ENCODE measurements at places on chromosomes 1 and 21.

- DNase-seq, result no peak
Measured at GRCh38 chr1:172147541-172147940, 272.9 kb upstream of the C1orf105 start.

- DNase-seq, result no peak
Measured at GRCh38 chr1:25724201-25724600, 75.8 kb upstream of the SELENON start.

GRCh38 chr1:56578138-56578962 lies 1.0 kb downstream of the PLPP3 start:
- no peak for DNase-seq

DNA sequence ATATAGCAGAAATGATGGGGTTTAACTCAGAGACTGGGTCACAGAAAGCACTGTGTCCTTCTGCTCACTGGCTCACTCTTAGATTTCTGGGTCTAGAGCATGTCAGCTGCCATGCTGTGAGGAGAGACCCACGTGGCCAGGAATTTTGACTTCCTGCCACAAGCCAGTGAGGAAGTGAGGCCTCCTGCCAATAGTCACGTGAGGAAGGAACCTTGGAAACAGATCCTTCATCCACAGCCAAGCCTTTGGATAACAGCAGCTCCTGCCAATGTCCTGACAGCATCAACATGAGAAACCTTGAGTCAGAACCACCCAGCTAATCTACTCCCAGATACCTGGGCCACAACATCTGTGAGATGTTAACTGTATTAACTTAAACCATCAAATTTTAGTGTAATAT lies 114.5 kb upstream of the PLPPR5 start:
- DNase-seq, result no peak

DNA sequence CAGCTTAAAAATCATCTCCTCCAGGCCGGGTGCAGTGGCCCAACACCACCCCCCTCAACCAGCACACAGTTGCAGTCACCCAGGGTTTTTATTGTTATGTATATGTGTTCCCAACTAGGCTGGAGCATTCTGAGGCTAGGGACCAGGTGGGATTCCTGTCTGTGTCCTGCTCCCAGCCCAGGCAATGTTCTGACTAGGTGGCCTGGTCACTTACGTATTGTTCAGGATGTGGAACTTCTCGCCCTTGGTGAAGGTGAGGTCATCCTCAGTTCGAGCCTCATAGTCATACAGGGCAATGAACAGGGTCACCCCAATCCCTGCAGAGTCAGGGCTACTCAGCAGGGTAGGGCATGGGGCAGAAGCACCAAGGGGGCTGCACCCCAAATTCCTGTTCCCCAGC lies 12.2 kb downstream of the FGR start:
- DNase-seq, result no peak

- no peak for DNase-seq
Measured at GRCh38 chr1:147534386-147534785, 6.9 kb upstream of the BCL9 start.

DNA sequence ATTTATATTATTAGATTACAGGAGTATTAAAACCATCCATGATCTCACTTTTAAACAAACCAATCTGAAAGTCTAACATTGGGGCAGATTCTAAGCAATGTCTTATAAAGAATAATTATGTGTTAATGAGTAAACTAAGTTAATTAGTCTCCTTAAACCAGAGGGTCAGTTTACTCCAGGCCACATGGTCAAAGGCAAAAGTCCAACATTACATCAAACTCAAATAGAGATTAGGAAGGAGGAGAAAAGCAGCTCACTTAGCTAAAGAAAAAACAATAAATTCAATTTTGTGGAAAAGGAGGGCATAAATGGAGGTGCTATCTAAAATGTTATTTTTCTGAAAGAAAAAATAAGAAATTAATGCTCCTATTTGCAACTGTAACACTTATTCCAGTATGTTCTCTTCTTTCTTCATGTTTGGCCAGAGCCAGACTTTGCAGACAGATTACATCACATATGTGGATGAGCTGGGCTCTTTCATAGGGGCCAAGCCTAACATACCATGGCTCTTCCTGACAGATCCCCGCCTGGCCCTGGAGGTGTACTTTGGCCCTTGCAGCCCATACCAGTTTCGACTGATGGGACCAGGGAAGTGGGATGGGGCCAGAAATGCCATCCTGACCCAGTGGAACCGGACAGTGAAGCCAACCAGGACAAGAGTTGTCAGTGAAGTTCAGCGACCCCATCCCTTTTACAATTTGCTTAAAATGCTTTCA lies 24.3 kb upstream of the FMO2 start:
- DNase-seq, result no peak

DNA sequence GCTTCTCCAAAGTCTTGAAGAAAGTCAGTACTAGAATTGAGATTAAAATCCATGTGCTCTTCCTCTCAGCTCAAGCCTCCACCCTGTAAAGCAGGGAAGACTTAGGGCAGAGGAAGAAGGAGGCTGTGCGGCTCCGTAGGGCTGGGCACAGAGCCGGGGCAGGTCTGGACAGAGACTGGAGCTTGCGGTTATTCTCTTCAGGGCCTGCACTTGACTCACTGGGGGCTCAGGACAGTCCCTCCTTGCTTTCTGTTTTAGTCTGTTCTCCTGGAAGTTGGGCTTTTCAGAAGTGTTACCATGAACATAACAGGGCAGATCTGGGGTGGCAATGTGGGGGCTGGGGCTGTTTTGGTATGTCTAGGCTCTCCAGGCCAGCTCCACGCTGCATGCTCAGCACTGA lies 21.6 kb upstream of the TRABD2B start:
- DNase-seq, result no peak

- no peak for DNase-seq
Measured at GRCh38 chr1:81542196-81542595, 258.5 kb upstream of the ADGRL2 start.

- no peak for DNase-seq
Measured at GRCh38 chr1:117136749-117137148, 15.2 kb upstream of the TRIM45 start.

DNA sequence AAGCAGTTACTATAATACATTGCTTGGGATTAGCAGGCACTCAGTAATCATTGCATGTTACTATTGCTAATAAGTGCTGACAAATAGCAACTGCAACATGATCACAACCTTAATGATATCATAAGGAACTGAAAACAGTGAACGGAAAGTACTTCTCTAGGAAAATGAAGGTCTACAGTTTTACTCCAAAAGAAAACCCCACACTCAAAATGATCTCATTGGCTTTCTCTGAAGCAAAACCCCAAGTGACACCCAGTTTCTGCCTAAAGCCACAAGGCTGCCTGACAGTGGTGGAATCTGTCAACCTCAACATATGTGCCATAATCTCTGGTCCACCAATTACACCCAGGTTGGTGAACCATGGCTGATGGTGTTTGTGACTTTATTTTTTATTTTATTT lies 137.6 kb downstream of the PTGER3 start:
- DNase-seq, result no peak

DNA sequence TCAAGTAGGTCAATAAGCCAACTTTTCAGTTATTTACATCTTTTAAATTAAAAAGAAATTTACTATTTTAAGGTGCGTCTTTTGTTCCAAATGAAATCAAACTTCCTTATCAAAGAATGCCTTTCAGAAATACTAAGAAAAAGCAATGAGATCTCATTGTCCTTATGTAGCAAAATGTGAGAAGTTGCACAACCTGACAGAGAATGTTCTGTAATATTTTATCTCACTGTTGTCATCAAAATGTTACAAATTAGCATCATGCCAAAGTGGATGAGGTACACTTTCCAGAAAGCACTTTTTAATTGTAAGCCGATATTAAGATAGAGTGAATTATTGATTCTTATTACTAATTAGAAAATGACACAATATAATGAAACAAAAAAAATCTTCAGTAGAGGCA lies 50.4 kb downstream of the KCNT2 start:
- DNase-seq, result no peak

GRCh38 chr1:112393631-112393974 lies 2.4 kb upstream of the CTTNBP2NL start:
- no peak for DNase-seq

- DNase-seq, result no peak
Measured at GRCh38 chr1:20275319-20275925, 15.3 kb upstream of the VWA5B1 start.

GRCh38 chr1:56644064-56644918 lies 823 bp upstream of the PRKAA2 start:
- DNase-seq, result no peak

DNA sequence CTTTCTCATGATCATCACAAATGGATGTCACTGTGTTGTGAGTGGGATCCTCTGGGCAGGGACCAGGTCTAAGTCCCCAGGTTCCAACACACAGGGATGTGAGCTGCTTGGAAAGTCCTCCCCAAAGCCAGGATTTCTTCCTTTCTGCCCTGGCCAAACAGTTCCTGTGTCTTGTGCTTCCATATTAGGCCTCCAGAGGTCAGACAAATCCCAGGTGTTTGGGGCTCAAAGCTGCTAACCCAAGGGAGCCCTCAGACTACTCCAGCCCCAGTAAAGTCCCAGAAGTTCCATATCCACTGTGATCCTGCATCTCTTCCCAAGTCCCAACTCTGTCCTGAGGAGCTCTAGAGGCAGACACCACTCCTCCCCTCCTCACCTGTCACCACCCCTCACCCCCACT lies 27.7 kb upstream of the MAGOH start:
- no peak for DNase-seq

DNA sequence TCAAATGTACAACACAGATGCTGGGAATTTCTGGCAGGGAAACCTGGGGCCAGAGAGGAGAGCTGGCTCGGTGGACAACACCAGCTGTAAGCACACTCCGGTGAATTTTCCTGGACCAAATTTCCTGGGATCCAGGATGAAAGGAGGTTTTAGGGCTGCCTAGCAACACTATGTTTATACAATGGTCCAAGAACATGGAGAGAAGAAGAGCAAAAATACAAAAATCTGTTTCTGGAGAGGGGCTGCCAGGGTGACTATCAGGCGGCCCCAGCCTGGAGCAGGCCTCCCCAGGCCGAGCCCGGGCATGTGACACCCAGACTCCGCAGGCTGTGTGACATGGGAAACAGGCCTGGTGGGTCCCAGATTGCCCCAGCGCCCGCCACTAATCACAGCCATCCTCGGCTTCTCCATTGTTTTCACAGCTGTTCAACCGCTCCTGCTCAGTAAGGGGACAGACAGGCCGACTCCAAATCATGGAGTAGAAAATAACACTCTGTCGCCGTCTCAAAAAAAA lies 336.0 kb upstream of the NFIA start:
- DNase-seq, result no peak

- no peak for DNase-seq
Measured at GRCh38 chr1:67171574-67171955, 5.3 kb downstream of the IL23R start.

GRCh38 chr21:31201548-31201947 lies 142.5 kb downstream of the TIAM1 start:
- no peak for DNase-seq

GRCh38 chr21:41426676-41427404 lies 801 bp downstream of the MX1 start:
- no peak for DNase-seq

Measured in stimulated activated CD4-positive, alpha-beta T cell treated with anti-CD3 and anti-CD28 coated beads, TNF-alpha, amount 100 ng/mL, for 48 hours (primary cell).